ENCODE measurements at places on chromosomes 7 and 10. TPM values are rescaled to one million over a fixed set of nuclear protein-coding genes. Genes with fewer than 3 reads are reported as not detected.

GRCh38 chr7:25481891-25482290 is 253.6 kb upstream of the NPVF start:
- no peak for DNase-seq

- no peak for DNase-seq
Observed at GRCh38 chr7:139451638-139452037, 31.8 kb downstream of the KLRG2 start.

SCART1 gene
- total RNA-seq: 1.3 TPM

GRCh38 chr10:69632516-69633199 is 2.6 kb downstream of the FAM241B start:
- DNase-seq: peak; percentile 79

- no peak for DNase-seq
Observed at GRCh38 chr10:27844223-27844622, 98.6 kb upstream of the MKX start.

GRCh38 chr10:70649526-70649925 is 22.8 kb upstream of the ADAMTS14 start:
- no peak for DNase-seq

KAZALD1 gene
- 1.0 TPM for total RNA-seq

- DNase-seq: no peak
Observed at GRCh38 chr7:114567416-114567815, 152.8 kb downstream of the FOXP2 start.

GRM3 gene
- not detected for total RNA-seq

LBX1 gene
- not detected for total RNA-seq

DNA sequence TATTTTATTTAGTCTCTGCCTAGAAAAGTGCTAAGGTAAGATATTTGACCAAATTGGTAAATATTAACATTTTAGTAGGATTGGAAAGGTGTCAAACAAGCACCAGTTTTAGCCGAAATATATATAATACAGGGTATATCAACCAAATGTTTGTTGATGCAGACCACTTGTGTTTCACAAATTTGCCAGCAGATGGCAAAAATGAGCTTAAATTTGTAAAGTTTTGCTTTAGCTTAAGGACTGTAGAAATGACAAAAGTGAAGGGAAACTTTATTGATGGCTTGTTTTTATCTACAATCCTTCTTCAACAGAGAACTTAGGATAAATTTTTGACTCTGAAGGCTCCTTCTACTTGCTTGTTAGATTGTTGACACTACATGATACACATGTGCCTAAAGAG is 4.8 kb upstream of the POLR1F start:
- no peak for DNase-seq

DNA sequence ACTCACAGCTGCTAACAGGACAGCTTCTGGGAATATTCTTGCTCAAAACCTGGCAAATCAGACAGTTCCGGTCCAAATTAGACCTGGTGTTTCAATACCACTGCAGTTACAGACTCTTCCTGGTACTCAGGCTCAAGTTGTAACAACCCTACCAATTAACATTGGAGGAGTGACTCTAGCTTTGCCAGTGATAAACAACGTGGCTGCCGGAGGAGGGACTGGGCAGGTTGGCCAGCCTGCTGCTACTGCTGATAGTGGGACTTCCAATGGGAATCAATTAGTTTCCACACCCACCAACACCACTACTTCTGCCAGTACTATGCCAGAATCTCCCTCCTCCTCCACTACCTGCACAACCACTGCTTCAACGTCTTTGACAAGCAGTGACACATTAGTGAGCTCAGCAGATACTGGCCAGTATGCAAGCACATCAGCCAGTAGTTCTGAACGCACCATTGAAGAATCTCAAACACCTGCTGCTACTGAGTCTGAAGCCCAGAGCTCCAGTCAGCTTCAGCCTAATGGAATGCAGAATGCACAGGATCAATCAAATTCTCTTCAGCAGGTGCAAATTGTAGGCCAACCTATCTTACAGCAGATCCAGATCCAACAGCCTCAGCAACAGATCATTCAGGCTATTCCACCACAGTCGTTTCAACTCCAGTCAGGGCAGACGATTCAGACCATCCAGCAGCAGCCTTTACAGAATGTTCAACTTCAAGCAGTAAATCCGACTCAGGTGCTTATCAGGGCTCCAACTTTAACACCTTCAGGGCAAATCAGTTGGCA is 2.1 kb downstream of the SP4 start:
- no peak for DNase-seq
